ENCODE measurements at places on chromosomes 6 and 20.

GRCh38 chr6:5315881-5316280 lies 54.6 kb downstream of the FARS2 start:
- DNase-seq: no peak

GRCh38 chr6:27136978-27137814 lies 110.3 kb upstream of the PRSS16 start:
- DNase-seq: no peak

- DNase-seq: no peak
Measured at GRCh38 chr20:33770005-33770404, 38.2 kb downstream of the ZNF341 start.

GRCh38 chr6:167828325-167828956 lies 1.7 kb downstream of the AFDN start:
- no peak for DNase-seq

- DNase-seq: peak; percentile 16
Measured at GRCh38 chr20:38985603-38986170, 23.5 kb downstream of the DHX35 start.

All from GM13976 (cell line).